Fibroblast of lung (primary cell): ENCODE measurements at places on chromosomes 7 and 10. TPM values are rescaled to one million over a fixed set of nuclear protein-coding genes. Genes with fewer than 3 reads are reported as not detected.

Gene ARHGEF35
- 0.51 and 5.4 TPM in 2 replicates for total RNA-seq

Gene SP4
- 4.9 and 8.8 TPM in 2 replicates for total RNA-seq

Gene GFRA1
- total RNA-seq = 6.3 and 23.1 TPM in 2 replicates

Gene HOXA11
- not detected in 2 replicates for total RNA-seq

Gene ZNF680
- total RNA-seq = 5.1 and 10.1 TPM in 2 replicates

Gene AOC1
- not detected in 2 replicates for total RNA-seq

Gene TRIM50
- total RNA-seq = not detected in 2 replicates

Gene GPC2
- total RNA-seq = 1.8 and 2.3 TPM in 2 replicates

Gene LIPJ
- total RNA-seq = under 0.01 and 0.26 TPM in 2 replicates

Gene ITPRID1
- total RNA-seq = not detected in 2 replicates

Gene UPK3B
- total RNA-seq = under 0.01 and 0.50 TPM in 2 replicates

Gene ATRNL1
- total RNA-seq = 0.33 and 1.0 TPM in 2 replicates
